ENCODE measurements at places on chromosomes 11 and 22.
A peak's percentile ranks its signal among the peaks of the same experiment; 100 is the strongest.

GRCh38 chr22:39153220-39153717 lies 789 bp upstream of the CBX7 start:
- DNase-seq = no peak

GRCh38 chr11:128893578-128894285 lies 2.6 kb downstream of the KCNJ5 start:
- no peak for DNase-seq

GRCh38 chr22:25232301-25232700 lies 12.9 kb downstream of the CRYBB2 start:
- DNase-seq = no peak

DNA sequence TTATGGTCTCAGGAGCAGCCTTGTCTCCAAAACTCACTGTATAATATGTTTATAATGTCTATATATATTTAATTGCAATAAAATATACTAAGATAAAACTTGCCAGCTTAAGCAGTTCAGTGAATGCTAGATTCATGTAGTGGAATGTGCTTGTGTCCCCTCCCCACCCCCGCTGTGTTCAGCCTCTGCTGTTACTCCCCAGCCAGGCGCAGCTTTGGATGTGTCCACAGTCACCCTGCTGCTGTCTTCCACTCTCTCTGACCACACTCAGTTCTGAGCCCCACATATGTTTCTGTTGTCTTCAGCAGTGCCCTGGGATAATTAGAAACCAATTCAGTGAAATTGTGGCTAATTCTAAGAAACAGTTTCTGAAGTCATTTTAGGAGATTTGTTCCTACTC lies 52.2 kb downstream of the PPFIA1 start:
- no peak for DNase-seq

GRCh38 chr22:45475851-45476514 lies 26.7 kb upstream of the FBLN1 start:
- no peak for DNase-seq

DNA sequence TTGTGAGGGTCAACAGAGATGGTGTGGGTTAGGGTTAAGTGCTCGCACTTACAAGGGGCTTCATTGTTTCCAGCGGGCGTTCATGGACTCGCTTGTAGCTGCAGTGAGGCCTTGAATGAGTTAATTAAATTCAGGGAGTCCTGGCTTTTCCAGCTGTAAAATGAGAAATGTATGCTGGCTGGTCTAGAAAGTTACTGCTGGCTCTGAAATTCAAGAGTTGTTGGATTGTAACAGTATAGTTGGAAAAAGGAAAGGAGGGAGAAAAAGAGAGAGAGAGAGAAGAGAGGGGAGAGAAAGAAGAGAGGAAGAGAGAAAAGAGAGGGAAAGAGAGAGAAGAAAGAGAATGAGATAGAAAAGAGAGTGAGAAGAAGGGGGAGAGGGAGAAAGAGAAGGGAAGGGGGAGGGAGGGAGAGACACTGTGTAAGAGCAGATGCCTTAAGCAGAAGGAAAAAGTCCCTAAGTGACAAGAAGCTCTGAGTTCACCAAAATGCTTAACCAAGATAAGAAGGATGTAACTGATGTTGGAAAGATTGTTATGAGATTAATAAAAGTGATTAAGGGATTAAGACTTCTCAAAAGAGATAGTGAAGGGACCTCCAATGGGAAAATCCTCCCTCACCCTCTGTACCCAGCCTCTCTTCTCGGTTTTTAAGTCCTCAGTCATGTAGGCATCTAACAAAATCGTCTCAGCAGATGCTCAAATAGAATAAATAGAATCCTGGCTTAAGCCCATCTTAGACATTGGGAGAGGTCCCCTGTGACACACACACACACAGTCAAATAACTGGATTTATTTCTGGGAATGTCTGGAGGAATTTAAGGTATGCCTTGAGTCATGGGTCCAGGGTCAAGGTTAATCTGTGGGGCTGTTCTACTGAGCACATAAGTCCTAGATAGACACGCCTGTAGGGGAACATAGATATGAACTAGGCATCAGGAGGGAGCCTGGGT lies 477.9 kb downstream of the MIAT start:
- DNase-seq = no peak

DNA sequence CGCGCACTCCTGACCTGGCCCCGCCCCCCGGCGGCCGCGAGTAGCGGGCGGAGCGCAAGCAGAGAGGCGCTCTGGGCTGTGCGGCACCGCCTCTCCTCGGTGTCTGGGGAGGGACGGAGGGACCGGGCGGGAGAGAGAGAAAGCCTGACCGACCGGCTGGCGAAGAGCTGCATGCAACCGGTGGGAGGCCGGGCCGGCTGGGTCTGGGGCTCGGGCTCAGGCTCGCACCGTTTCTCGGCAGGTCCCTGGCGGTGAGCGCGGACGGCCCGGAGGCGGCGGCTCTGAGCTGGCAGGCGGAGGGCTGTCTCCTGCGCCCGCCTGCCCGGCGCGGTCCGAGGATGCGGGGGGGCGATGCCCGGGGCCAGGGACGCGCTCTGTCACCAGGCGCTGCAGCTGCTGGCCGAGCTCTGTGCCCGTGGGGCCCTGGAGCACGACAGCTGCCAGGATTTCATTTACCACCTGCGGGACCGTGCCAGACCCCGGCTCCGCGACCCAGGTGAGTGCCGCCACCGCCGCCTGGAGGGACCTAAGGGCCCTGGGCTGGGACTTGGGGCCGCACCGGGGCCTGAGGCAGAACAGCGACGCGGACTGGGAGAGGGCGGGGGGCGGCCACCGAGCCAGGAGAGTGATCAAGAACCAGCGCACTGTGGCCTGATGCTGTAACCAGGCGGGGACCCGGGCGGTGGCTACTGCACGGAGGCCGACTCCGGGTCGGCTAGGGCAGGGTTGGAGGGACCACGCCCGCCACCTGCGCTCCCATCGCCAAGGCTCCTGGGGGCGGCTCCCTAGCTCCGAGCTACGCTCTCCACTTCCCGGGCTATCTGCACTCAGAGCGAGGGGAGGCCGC lies at the start of gene SYT9:
SYT9 (plus strand) TSS at position 69 of the 847 bp plus-strand sequence; CDS start at position 352, 283 bp downstream.
- peak; percentile 64 for DNase-seq

DNA sequence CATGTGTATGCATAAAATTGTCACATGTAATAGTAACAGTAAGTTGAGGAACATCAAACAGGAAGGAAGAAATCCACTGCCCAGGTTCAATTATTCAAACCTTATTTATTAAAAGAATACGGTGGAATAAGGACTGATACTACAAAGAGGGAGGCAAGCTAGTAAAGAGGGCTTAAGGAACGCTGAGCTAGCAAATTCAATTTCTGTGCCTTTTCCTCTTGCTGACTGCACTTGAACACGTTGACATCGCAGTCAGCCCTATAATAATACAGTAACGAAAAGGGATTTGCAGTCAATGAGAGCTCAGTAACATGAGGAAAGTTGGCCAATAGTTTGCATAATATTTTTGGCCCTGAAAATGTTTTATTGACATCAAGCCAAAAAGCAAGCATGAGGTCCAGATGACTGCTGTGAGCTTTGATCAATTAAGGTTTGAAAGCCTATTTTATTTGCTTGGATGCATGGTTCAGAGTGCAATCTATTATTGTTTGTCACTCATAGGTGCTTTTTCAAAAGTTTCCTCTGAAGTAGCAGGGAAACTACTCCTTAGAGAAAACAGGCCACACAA lies 861.8 kb downstream of the LRRC4C start:
- DNase-seq = no peak

DNA sequence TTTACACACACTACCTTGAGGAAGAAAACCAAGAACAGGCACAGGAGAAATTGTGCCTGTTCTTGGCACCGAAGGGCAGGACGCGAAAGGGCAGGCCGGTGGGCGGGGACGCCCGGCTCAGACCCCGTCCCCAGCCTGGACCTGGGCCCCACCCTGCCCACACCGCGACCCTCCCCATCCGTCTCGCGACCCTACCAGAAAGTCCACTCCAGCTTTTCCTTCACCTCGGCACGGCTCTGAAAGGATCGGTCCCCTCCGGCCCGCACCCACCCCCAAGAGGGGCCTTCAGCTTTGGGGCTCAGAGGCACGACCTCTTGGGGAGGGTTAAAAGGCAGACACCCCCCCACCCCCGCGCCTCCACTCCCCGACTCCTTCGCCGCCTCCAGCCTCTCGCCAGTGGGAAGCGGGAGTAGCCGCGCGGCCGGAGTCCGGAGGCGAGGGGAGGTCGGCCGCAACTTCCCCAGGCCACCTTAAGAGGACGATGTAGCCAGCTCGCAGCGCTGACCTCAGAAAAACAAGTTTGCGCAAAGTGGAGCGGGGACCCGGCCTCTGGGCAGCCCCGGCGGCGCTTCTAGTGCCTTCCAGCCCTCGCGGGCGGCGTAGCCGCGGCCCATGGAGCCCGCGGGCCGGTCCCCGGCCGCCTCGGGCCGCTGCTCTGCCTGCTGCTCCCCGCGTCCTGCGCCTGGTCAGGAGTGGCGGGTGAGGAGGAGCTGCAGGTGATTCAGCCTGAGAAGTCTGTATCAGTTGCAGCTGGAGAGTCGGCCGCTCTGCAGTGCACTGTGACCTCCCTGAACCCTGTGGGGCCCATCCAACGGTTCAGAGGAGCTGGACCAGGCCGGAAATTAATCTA lies 4.4 kb downstream of the SEC14L6 start:
- DNase-seq = no peak

DNA sequence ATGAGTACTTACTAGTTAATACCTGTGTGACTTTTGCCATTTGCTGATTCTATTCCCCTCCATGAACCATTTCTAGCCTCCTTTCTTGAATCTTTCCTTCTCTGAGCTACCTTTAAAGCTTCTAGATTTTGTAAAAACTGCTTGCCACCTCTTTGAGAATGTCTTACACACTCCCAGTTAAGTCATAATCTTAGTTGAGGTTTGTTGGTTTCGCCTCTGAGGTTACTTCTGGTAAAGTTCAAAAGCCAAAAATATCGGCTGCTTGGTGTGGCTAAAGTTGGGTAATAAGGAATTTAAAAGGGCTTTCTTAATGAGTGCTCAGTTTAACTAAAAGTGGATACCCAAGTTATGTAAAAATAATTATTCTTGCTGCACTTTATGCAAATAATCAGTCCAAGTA lies 10.4 kb upstream of the GLYAT start:
- no peak for DNase-seq

GRCh38 chr11:15745266-15745665 lies 611.1 kb downstream of the SOX6 start:
- DNase-seq = no peak

DNA sequence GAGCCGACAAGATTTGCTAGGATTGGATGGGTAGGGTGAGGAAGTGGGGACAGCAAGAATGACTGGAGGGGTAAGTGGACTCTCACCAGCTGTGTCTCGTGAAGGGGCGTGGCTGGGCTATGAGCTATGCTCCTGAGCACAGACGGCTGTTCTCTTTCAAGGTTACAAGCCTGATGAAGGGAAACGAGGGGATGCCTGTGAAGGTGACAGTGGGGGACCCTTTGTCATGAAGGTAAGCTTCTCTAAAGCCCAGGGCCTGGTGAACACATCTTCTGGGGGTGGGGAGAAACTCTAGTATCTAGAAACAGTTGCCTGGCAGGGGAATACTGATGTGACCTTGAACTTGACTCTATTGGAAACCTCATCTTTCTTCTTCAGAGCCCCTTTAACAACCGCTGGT lies 19.9 kb downstream of the F2 start:
- no peak for DNase-seq

GRCh38 chr11:2316169-2316962 lies 14.6 kb downstream of the TSPAN32 start:
- DNase-seq = no peak

DNA sequence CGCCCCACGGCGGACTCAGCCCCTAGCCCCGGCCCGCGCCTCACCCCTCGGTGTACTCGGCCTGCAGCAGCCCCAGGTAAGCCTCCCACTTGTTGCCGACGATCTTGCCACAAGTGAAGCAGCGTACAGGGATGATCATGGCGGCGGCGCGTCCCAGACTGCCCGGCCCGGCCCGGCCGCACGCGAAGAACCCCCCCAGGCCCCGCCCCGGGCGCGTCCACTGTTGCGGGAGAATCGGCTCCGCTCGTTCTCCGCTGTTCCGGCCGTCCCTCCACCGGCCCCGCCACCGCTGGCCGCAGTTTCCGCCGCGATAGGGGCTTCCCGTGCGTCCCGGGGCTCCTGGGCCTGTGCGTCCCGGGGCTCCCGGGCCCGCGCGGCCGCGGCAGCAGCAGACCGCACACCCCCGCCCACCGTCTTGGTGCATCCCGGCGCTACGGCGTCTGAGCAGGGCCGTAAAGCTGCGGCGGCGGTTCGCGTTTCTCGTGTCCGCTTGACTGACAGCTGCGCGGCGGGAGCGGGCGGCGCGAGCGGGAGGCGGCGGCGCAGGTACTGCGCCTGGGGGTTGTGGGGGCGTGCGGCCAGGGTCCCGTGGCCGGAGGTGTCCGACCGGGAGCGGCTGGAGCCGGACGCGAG lies at the start of the genes POLR2L and TSPAN4:
POLR2L (minus strand) TSS at position 160 of the 633 bp plus-strand sequence; CDS start at position 139, 21 bp downstream.
TSPAN4 (plus strand) TSS at position 483 of the 633 bp plus-strand sequence. CDS start 7,453 bp downstream, outside the sequence.
- DNase-seq = peak; percentile 85

DNA sequence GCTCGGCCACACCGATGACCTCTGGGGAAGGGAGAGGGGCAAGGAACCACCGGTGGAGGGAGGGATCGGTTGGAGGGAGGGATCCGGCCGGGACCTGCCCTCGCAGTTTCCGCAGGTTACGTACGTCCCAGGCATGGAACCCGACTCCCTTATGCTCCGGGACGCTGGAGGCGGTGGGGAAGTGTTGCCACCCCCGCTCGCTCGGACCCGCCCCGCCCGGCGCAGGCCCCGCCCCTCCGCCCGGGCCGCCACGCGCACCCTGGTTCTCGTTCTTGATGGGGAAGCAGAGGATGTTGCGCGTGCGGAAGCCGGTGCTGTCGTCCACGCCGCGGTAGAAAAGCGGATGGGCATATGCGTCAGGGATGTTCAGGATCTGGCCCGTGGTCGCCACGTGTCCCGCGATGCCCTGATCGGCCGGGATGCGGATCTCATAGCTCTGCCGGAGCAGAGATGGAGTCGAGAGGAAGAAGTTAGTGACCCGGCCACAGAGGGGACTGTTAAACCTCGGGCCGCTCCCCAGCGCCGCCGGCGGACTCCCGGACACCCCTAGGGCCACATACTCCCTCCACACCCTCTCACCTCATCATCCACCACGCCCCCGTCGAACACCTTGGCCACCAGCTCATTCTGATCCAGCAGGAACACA lies 89.8 kb downstream of the PDE2A start:
- no peak for DNase-seq

DNA sequence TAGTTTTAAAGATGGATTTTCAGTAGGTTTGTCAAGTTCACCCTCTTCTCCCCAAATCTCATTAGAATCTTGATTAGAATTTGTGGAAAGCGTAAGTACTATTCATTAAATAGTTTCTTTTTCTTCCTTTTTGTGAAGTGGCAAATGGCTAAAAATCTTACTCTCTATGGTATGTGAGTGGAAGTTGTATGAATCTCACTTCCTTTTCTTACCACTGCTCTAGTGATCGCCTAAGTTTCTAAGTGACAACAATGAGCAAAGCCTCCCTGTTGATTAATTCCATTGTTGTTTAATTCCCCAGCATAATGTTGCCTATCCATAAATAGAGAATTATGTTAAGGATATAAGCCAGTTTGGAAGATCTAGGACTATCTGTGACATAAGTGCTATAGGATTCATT lies 82.7 kb downstream of the PGR start:
- DNase-seq = no peak

GRCh38 chr11:26087120-26087935 lies 244.6 kb upstream of the ANO3 start:
- DNase-seq = no peak

DNA sequence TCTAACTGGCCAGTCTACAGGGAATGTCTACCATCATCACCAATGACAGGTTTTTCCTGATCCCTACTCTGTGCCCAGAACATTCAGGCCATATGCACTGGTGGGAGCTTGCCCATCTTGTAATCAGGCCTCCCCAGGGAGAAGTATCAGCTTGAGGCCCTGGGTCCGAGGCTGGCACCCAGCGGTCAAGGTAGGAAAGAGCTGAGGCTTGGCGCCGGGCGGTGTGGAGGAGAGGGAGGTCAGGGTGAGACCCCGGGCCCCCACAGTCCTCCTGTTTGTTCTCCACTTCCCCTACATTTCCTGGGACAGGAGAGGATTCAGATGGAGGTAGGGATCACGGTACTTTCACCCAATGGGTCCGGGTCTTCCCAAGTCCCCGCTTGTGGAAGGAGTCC lies 15.5 kb downstream of the TSKU start:
- DNase-seq = no peak
